ENCODE measurements at places on chromosomes 16 and 17.
A peak's percentile ranks its signal among the peaks of the same experiment; 100 is the strongest.

DNA sequence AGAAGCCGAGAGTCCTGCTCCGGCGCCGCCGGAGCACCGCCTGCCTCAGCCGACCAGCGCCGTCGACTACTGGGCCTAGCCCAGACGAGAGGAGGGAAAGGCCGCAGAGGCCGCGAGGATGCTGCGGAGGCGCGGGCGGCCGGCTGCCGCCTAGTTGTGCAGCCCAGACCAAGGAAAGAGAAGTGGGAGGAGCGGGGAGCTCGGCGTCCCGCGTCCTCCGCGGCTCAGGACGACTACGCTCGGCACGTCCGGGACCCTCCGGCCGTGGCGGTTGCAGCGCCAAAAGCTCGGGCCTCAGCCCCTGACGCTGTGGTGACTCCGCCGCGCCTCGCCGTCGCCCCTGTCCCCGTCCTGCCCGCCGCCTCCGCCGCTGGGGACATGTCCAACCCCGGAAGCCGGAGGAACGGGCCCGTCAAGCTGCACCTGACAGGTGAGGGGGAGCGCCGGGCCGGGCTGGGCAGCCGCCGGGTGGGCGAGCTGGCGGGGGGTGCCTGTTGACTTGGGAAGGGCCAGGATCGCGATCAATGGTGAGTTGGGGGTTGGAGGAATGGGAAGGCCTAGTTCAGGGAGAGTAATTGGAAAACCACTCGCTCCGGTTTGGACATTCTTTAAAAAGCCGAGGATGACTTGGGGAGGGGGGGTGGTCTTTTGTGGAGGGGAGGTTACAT lies 37.7 kb downstream of the RNF135 start:
- no peak for DNase-seq

DNA sequence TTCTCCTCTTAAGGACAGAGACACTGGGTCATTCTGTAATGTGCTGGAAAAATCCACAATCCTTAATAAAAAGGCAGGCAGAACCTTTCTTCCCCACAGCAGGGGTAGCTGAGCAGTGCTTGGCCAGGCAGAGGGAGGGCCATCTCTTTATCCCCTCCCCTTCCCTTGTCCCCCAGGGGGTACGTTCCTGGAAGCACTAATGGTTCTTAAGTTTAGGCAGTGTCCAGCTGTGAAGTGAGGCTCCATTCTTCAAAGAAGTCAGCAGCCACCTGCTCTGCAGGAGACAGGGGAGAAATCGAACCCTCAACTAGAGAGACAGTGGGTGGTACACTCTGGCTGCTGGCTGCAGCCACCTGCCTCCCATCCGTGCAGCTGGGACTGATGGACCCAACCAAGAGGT lies 533.9 kb upstream of the CDH11 start:
- no peak for DNase-seq

- DNase-seq: no peak
Measured at GRCh38 chr16:86990451-86990850, 326.7 kb downstream of the C16orf95 start.

DNA sequence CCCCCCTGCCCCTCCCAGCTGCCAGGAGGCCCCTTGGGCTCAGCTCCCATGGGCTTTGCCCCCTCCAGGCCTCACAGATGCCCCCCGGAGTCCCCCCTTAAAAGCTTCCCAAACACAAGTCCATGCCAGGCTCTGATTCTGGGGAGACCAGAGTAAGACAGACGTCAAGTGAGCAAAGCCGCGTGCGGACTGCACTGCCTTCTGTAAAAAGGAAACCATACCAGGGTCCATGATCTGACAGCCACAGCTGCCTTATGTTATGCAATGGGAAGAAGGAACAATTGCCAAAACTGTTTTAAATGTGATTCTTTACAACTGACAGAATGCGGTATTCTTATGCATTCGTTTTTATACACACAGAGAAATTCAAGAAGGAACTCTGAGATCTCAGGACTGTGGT lies 17.9 kb upstream of the HEXD start:
- DNase-seq: no peak

DNA sequence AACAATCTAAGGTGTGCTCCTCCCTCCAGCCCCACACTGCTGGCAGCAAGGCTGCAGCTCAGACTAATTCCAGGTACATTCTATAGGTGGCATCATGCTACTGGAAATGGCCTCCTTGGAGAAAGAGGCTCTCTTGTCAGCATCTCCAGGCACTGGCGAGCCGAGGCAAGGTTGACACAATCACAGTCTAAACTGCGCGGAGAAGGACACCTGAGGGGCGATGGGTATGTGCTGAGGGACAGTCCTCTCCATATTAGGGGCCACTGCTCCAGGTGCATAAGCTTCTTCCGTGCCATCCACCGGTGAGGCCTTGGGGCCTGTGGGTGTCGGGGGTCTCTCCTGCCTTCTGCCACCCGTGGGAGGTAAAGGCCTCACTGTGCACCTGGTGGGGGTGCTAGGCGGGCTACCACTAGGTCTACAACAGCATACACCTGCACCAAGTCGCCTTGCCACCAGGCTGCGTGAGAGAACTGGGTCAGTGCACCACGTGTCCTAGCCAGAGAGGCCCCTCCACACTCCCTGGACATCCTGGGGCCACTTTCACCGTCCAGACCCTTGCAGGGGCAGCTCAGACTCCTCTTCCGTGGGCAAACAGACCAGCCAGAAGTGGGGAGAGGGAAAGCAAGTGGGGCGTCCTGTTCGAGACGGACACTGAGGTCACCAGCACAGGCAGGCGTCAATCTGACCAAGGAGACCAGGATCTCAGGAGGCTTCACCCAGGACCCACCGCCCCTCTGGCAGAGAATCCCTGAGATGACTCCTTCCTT lies 12.1 kb upstream of the CBX8 start:
- peak; percentile 81 for DNase-seq

- no peak for DNase-seq
Measured at GRCh38 chr16:8581831-8582580, 8.3 kb downstream of the TMEM114 start.

- no peak for DNase-seq
Measured at GRCh38 chr17:40515491-40516041, 14.1 kb upstream of the TNS4 start.

GRCh38 chr17:77437017-77437416 lies 296.2 kb downstream of the SEC14L1 start:
- no peak for DNase-seq

GRCh38 chr17:17055286-17056155 lies 13.3 kb downstream of the MPRIP start:
- DNase-seq: no peak

GRCh38 chr16:74183601-74184360 lies 112.8 kb upstream of the PSMD7 start:
- no peak for DNase-seq

DNA sequence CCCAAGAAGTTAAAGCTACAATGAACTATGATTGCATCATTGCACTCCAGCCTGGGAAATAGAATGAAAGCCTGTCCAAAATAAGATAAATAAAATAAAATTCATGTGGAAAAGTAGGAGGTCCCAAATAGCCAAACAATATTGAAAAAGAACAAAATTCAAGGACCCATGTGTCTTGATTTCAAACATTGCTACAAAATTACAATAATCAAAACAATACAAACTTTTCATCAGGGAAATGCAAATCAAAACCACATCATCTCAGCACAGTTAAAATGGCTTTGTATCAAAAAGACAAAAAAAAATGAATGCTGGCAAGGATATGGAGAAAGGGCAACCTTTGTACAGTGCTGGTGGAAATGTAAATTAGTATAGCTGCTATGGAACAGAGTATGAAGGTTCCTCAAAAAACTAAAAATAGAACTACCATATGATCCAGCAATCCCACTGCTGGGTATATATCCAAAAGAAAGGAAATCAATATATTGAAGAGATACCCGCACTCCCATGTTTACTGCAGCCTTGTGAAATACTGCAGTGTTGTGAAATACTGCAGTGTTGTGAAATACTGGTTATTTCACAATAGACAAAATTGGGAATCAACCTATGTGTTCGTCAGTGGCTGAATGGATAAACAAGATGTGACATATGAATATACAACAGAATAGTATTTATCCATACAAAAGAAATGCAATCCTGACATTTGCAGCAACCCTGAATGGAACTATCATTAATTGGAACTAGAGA lies 24.5 kb upstream of the ZNF287 start:
- DNase-seq: no peak

- DNase-seq: peak; percentile 79
Measured at GRCh38 chr16:51151435-51151960, 428 bp upstream of the SALL1 start.

GRCh38 chr17:7315570-7316235 lies 543 bp upstream of the GPS2 start:
- no peak for DNase-seq

DNA sequence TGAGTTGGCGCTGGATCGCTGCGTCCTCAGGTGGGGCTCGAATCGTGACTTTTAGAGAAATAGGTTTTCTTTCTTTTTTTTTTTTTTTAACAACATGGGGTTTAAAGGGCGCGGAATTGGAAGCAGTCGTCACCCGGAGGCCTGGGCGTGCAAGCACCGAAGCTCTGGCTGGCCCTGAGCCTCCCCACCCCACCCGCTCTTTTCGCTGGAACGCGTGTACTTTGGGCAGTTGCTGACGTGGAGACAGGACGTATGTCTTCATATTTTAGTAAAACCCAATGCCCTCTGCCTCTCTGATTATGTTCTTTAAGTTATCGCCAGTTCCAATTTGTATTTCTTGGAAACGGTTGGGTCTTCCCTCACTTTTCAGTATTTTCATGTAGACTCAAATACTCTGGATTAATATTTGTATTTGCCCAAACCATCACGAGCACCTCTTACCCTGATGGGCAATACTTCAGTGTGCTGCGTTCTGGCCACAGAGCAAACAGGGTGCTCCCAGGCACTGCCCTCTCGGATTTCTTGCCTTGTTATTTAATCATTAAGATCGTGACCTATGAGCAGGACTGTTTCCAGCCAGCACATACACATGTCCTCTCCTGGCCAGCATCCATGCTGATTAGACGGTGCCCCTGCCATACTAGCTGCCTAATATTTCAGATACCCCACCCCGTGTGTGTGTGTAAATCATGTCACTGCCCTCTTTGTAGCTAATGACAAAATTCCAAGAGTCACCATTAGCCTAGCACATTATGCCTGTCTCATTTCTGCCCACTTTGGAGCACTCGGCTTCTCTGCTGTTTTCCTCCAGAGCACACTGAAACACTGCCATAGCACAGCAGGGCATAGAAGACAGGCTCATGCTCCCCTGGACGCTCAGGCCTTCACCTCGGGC lies 805 bp upstream of the C16orf95 start:
- DNase-seq: no peak

DNA sequence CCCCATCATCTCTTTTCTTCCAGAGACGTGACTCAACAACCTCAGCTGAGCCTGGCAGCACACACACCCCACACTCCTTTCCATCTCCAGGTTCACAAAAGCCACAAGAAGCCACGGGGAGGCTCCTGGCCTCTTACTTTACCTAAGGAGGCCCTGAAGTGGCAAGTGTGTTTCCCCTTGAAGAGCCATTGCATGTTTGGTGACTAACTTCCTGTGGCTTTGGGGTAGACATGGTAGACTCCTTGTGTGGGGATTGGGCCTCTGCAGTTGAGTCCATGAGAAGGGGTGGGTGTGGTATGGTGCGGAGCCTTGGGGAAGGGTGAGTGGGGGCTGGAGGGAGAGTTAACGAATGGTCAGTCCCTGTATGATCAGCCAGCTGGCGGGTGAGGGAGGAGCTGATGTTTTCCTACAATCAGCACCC lies 24.2 kb downstream of the SAP30BP start:
- no peak for DNase-seq

DNA sequence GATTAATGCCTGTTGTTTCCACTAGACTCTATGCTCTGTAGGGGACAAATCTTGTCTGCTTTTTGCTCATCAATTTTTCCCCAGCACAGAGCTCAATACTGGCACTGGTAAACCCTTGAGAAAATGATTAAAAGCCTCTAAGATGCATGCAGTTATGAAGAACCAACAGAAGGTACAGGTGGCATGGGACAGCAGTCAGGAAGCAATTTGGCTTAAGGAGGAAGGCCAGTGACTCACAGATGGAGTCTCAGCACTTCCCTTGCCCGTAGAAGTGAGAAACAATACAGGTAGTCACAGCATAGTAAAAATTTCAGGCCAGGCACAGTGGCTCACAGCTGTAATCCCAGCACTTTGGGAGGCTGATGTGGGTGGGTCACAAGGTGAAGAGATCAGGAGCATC lies 504.7 kb upstream of the RBFOX1 start:
- no peak for DNase-seq

- no peak for DNase-seq
Measured at GRCh38 chr16:67277999-67278772, 1.1 kb upstream of the PLEKHG4 start.

DNA sequence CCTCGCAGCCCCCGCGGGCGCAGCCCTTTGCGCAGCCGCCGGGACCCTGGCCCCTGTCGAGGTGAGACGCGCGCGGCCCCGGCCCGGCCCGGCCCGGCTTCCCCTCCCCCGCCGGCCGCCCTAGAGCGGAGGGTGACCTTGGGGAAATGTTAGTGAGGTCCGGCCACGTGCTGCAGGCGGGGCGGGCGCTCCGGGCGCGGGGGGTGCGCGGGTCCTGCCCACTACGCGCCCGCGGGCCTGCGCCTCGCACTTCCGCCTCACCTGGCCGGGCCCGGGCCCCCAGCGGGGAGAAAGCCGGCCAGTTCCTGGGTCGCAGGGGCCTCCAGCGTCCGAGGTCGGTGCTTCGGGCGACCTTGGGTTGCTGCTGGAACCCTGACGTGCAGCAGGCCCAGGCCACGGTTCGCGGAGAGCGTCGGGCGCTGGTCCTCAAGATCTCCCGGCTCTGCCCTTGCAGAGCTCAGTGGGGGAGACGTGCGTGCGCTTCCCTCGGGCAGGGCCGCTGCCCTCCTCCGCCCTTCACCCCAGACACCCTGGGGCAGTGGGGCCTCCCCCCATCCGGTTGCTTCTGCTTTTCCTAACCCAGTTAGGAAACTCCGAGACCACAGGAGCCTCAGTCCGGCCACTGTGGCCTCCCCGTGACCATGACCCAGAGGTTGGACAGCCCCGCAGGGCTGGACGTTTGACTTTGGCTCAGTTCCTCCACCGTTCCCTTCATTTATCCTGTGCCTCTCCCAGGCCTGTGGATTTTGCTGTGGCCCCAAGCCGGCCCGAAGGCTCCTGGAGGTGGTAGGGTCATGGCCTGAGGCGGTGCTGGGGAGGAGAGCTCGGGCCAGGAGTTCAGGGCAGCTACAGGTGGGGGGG lies 791 bp downstream of the MCRIP2 start:
- DNase-seq: no peak

GRCh38 chr17:82126556-82127314 lies 28.7 kb upstream of the FASN start:
- no peak for DNase-seq

- DNase-seq: no peak
Measured at GRCh38 chr16:27726621-27727261, 176.8 kb downstream of the KATNIP start.

GRCh38 chr17:50672831-50673551 lies 34.7 kb downstream of the ANKRD40 start:
- no peak for DNase-seq

Measured in NCI-H1436 (cell line).